Endothelial cell (in vitro differentiated cells): ENCODE measurements at places on chromosomes 3 and 15.

GRCh38 chr3:27577504-27577903, 93.3 kb upstream of the SLC4A7 start:
- DNase-seq: no peak

- no peak for DNase-seq
Measured at GRCh38 chr3:8852511-8852910, 83.1 kb upstream of the OXTR start.

GRCh38 chr3:151550025-151550618, 89.3 kb upstream of the IGSF10 start:
- no peak for DNase-seq

GRCh38 chr3:170725285-170725731, 139.4 kb upstream of the SLC7A14 start:
- no peak for DNase-seq

- no peak for DNase-seq
Measured at GRCh38 chr3:35710554-35710953, 71.2 kb downstream of the ARPP21 start.

- DNase-seq: no peak
Measured at GRCh38 chr15:86001200-86001599, 78.5 kb upstream of the AGBL1 start.

- no peak for DNase-seq
Measured at GRCh38 chr3:64456674-64457073, 231.1 kb downstream of the ADAMTS9 start.

- no peak for DNase-seq
Measured at GRCh38 chr3:57949785-57950615, 58.2 kb upstream of the FLNB start.
